NCI-H1417 treated with DMSO at 0.1 percent for 48 hours (cell line): ENCODE measurements at places on chromosomes 1 and 21.

GRCh38 chr21:46431884-46432488 lies 26.7 kb upstream of the DIP2A start:
- DNase-seq = no peak

DNA sequence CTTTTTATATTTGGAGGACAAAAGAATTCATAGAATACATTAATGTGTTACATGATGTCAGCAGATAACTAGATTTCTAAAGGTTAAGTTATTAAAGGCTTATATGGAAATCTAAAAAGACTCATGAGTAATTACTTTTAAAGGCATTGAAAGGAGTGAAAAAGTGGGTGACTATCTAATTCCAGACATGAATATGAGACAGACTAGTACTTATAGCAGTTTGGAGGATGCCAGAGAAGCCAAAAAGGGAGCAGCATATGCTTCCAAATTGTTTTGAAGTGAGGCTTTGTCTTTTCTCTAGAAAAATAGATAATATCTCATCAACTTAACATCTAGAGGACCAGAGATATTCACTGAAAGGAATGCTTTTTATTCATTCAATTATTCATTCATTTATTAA lies 275.5 kb upstream of the CACYBP start:
- no peak for DNase-seq

- DNase-seq = no peak
These were observed 41.0 kb upstream of the APOBEC4 start for GRCh38 chr1:183694066-183694465.

GRCh38 chr21:16037421-16037955 lies 307.7 kb downstream of the USP25 start:
- no peak for DNase-seq

DNA sequence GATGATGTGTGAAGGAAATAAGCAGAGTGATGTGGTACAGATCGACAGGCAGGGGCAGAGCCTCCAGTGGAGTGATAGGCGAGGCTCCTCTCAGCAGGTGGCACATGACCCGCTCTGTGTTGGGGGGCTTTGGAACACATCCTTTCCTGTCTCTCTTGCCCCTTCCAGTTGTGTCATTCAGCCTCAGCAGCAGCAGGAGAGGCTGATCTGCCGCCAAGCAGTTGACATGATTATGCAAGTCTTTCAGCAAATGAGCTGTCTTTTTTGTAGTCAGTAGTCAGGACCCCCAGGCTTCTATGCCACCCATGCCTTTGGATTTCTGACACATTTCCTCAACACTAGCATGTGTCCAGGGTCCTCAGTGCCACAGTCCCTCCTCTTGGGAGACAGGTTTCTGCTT lies 307.1 kb upstream of the C1orf174 start:
- no peak for DNase-seq

- no peak for DNase-seq
These were observed 46.6 kb upstream of the SCAF4 start for GRCh38 chr21:31778546-31778945.
